ENCODE measurements at places on chromosomes 12 and 14.

GRCh38 chr14:65824978-65825299, 412.4 kb downstream of the FUT8 start:
- no peak for DNase-seq

DNA sequence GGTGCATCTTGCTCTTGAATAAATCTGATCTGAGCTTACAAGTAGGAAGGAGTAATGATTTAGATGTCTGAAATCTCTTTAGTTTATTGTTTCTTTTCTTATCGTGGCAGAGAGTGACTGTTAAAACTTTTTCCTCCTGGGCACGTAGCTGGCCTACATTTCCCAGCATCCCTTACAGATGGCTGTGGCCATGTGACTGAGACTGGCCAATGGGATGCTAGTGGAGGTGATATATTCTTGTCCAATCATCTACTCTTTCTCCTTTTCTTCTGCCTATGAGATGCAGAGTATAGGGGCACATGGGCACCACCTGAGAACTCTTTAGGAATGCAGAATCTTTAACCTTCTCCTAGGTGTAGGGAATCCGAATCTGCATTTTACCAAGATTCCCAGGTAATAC, 237.3 kb downstream of the RGS6 start:
- DNase-seq, result peak; percentile 5

- no peak for DNase-seq
These were observed 9.3 kb downstream of the AMN start for GRCh38 chr14:102931580-102932285.

GRCh38 chr14:67077921-67078320, 111.3 kb upstream of the GARIN2 start:
- no peak for DNase-seq

DNA sequence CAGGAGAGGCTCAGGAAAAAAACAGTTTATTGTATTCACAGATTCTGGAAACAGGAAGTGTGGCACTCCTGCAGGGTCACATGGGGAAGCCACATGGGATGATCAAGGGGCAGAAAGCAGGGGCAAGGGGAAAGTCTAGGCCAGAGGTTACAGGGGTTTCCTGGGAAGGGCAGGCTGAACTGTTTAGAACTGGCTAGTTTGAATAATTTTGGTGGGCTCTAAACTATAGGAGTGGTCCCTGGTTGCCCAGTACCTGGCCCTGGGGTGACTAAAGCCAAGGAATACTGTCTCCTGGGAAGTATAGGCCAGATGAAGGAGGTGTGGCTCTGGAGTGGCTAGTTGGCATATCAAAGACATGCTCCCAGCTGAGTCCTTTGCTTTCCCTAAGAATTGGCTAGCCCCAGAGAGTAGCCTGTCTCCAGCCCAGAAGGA, 169.2 kb downstream of the SLC41A2 start:
- no peak for DNase-seq

DNA sequence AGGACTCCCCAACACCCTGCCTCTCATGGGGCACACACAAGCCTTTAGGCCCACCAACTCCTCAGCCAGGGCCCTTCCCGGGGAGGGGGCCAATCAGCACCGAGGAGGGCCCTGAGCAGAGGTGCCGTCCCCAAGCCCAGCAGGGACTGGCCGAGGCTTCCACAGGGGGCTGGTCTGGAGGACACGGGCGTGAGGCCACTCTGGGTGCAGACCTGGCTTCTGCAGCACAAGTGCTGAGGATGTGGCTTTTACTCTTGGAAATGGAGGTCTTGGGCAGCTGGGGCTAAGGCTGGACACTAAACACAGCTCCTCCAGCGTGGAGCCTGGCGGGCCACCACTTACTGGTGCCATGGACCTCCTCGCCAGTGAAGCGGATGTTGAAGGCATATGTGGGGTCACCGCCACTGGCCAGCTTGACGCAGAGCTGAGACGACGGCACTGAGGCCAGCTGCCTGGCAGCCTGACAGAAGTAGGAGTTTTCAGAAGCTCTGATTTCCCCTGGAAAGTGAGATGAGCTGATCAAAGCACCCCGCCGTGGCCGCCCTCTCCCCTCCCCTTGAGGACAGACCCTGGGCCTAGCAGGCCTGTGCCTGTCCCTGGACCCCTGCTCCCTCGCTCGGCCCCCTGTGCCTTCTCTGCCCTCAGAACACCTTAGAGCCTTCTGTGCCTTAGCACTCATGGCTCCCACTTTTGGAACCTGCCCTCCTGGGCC, 44.0 kb downstream of the TRAFD1 start:
- DNase-seq, result no peak

GRCh38 chr12:43309959-43310358, 242.0 kb downstream of the ADAMTS20 start:
- no peak for DNase-seq

- no peak for DNase-seq
These were observed 38.0 kb downstream of the CCDC60 start for GRCh38 chr12:119372540-119372939.

DNA sequence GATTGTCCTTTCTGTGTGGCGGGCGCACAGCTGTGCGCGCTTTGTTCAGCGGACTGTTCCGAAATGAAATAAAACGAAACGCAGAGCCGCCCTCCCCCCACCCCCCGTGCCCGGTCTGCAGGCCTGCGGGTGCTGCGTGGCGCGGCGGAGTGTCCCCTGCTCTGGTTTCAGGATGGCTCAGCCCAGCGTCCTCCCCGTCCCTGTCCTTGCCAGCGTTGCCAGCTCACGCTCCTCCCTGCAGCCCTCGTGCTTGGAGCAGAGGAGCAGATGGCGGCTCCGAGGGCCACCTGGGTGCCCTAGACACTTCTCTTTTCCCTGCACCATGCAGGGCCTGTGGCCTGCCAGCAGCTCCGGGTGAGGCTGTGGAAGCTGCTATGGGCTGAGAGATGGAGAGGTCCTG, 17.5 kb upstream of the BEGAIN start:
- DNase-seq, result no peak

DNA sequence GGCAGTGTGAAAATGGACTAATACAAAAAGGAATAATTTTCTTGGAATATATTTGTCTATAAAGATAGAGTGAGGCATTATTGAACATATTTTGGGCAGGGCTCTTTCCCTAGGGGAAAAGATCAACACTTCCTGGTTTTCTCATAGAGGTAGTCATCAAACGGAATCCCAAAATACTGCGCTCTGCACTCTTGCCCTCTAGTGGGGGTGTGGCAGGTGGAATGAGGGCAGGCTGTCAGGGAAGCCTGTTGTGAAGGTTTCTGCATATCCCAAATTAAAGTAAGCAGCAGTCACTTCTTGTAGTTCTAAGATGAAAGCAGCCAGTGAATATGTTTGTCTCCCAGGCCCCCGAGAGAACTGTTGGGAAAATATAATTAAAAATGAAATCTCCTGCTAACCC, 666.8 kb upstream of the TMEM132C start:
- no peak for DNase-seq

- peak; percentile 36 for DNase-seq
These were observed 41.2 kb downstream of the YLPM1 start for GRCh38 chr14:74804219-74804825.

DNA sequence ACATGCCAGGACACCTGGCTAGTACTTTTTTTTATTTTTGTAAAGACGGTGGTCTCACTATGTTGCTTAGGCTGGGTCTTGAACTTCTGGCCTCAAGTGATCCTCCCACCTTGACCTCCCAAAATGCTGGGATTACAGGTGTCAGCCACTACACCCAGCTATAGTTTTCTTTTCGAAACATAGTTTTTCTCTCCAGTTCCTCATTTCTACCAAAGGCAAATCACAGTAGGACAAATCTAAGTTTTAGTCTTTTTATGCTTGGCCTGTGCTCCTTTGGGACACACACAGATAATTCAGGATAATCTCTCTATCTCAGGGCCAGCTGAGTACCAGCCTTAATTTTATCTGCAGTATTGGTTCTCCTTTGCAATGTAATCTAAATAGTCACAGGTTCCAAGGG, 100.7 kb downstream of the KCNMB4 start:
- DNase-seq, result no peak

DNA sequence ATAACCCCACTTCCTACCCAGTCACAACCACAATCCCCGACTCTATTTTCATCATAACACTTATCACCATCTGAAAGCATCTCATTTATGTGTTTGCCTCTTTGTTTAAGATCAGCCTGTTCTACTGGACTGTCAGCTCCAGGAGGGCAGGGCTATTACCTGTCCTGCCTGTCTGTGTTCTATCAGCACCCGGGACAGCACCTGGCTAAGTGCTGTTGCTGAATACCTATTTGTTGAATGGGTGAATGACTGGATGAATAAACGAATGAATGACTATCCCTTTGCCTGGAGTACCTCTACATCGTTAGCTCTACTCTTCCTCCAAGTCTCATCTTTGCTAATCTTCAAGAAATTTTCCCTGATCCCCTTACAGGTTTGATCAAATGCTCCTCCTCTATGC, 69.0 kb downstream of the WSCD2 start:
- no peak for DNase-seq

DNA sequence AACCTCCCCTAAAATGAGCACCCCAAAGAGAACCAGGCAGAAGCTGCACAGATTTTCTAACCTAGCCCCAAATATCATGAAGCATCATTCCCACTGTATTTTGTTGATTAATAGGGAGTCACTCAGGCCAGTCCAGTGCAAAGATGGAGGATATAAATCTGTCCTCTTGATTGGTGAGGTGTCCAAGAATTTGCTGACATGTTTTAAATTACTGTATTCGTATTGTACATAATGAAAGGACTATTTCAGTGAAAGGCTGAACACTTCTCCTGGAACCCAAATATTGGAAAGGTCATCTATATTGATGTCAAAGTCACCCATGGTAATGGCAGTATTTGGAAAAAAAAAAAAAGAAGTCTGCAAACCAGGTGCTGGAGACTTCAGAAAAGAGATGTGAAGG, 477.5 kb downstream of the RMST start:
- DNase-seq, result no peak

- DNase-seq, result no peak
These were observed 74.6 kb downstream of the MED13L start for GRCh38 chr12:116202940-116203339.

GRCh38 chr12:105092336-105092735, 8.1 kb upstream of the ALDH1L2 start:
- no peak for DNase-seq

DNA sequence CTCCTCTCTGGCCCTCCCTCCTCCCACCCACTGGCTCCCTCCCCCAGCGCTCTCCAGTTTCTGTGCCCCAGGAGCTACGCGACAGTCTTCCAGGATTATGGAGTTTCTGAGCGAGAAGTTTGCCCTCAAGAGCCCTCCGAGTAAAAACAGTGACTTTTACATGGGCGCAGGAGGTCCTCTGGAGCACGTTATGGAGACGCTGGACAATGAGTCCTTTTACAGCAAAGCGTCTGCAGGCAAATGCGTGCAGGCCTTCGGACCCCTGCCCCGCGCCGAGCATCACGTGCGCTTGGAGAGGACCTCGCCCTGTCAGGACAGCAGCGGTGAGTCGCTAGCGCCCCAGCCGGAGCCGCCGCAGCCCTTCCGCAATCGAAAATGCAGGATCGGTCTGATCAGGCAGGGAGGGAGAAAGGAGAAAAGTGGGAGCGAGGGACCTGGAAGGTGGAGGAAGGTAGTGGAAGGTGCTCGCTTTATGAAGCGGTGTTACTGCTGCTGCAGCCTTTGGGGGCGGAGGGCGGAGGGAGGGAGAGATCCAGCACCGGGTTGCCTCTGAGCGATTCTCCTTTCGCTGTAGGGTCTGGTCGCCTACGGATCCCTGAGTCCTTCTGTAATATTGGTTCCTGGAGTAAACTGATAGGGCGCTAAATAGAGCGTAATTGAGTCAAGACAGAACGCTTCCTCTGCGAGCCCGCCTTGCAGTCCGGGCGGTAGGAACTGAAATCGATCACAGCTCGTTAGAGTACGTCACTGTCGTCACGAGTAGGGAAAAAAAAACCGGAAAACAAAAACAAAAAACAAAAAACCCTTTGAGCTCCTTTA, at the start of gene ALX1:
TSS of gene ALX1 (plus strand) at position 56 of the 819 bp plus-strand sequence. CDS start at position 98, 42 bp downstream.
- no peak for DNase-seq

- no peak for DNase-seq
These were observed 2.1 kb upstream of the ARHGDIB start for GRCh38 chr12:14963520-14963919.

GRCh38 chr12:130838284-130838950, 633 bp downstream of the STX2 start:
- DNase-seq, result peak; percentile 65

DNA sequence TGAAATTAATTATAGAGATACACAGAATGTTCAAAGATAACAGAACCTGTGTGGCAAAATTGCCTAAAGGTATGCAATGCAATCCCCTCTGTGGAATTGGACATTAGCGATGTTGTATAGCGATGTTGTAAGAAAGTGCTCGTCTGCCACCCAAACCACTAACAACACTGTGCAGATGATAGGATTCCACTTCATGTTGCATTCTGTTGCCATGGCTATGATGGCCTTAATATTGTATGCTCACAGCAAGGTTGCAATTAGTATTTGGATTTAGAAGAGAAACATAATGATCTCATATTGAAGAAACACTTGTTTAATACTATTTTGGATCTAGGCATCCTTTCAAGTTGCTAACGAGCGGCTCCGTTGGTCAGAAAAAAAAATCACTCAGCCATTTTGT, 260.3 kb downstream of the BCAT1 start:
- no peak for DNase-seq

DNA sequence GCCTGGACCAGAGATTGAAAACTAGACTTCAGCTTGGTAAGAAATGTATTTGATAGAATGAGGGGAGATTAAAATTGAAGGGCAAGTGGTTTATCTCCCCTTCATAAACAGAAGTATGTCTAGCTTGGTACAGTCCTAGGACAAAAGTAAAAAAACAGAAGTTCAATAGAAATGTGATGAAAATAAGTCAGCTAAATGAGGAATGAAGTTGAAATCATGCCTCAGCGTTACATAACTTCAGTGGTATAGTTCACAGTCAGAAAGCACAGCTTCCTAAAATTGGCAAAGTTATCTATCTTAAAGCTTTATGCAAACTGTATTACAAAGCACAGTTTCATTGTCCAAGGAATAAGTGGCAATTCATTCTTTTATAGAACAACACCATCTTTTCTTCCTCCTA, 90.2 kb upstream of the SYT10 start:
- no peak for DNase-seq

- no peak for DNase-seq
These were observed 37.6 kb downstream of the ZFYVE26 start for GRCh38 chr14:67778792-67779191.

DNA sequence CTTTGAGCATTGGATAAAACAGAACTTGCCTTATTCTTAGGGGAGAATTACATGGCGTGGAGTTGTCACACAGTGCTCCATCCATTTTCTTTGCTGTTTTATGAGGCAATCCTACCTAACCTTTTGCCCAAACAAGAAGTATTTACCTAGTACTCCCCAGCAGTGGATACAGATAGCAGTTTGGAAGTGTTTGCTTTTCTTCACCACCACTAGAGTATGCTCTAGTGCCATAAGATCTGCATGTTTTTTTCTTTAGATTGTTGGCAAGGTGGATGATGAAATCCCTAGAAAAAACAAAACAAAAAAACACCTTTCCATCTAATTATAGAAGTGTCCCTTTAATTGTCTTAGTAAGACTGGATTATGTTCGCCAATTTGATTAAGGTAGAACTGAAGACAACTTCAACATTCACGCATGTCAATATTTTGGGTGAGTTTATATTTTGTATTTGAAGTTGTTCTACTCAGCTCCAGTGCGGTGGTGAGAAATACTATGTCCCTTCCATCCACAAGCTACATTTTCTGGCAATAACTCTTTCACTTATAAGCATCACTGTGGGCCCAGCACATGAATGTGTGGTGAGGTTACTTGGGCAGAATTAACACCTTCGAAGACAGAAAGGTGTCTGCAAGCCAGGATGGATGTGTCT, 23.6 kb upstream of the TMEM260 start:
- DNase-seq, result no peak
